ENCODE measurements at places on chromosomes 1 and 21.

DNA sequence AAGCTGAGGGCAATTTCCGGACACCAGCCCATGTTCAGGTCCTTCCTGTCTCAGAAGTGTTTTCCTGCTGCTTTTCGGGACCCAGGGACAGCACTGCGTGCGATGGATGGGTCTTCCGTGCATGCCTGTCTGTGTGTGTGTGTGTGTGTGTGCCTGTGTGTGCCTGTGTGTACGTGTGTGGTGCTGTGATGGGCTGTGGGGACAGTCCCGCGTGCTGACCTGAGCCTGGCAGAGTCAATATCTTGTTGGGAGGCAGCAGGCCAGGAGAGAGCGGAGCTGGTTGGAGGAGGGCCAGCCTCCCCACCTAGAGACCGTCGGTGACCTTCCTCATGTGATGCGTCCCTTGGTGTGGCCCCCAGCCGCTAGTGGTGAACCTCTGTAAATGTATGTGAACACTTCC, 13.7 kb downstream of the SKI start:
- DNase-seq, result no peak

DNA sequence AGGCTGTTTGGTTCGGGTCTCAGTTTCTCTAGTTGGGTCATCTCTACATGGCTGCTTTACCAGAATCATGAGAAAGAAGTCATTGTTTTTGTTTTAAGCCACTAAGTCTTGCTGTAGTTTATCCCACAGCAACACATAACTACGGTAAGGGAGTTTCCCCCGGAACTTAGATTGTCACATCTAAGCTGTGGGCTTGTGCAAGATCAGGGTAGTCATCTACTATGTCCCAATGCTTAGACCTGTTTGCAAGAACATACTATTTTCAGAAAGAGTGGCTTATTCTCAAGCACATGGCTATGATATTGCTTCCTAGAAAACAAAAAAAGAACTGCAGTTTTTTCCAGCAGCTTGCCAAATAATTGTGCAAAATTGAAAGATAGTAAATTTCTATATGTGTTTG, 18.0 kb upstream of the OLIG2 start:
- no peak for DNase-seq

GRCh38 chr1:205914730-205915129, 28.5 kb downstream of the SLC26A9 start:
- no peak for DNase-seq

DNA sequence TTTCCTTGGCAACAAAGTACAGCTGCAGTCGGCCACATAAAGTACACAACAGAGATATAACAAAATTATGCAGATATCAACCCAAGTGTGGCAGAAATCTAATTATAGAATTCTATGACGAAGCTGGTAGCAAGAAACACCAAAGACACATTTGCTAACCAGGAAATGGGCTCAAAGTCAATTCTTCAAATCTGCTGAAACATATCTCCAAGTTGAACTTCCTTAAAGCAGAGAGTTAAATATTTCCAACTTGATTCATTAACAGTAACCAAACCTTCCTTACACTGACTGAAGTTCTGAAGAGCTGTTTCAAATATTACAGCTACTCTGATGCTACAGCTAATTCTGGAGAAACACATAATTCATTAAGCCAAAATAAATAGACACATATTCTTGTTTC, 67.6 kb upstream of the SDC3 start:
- no peak for DNase-seq

DNA sequence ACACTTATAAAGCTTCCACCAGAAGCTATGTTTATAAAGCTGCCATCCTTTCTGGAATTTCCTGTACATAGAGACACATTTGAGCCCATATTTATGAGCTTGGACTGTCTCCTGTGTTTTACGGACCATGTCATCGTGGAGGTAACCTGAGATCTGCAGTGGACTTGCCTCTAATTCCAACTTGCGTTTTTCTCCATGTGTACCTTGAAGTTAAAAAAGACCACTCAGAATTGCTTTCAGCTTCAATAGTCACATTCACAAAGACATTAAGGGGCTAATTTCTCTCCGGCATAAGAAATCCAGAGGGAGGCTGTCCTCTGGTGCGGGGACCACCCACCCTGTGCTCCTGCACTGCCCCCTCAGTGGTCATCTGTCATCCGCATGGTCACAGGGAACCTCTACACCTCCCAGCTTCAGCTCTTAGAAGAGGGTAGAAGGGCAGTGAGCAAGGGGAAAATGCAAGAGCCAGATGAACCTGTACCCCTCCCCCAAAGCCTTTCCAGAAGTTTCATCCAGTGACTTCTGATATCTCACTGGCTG, 521.4 kb upstream of the CAMK1G start:
- DNase-seq, result no peak

GRCh38 chr1:111876631-111877030, 112.8 kb downstream of the KCND3 start:
- no peak for DNase-seq
